ENCODE measurements at places on chromosomes 12 and 14.

DNA sequence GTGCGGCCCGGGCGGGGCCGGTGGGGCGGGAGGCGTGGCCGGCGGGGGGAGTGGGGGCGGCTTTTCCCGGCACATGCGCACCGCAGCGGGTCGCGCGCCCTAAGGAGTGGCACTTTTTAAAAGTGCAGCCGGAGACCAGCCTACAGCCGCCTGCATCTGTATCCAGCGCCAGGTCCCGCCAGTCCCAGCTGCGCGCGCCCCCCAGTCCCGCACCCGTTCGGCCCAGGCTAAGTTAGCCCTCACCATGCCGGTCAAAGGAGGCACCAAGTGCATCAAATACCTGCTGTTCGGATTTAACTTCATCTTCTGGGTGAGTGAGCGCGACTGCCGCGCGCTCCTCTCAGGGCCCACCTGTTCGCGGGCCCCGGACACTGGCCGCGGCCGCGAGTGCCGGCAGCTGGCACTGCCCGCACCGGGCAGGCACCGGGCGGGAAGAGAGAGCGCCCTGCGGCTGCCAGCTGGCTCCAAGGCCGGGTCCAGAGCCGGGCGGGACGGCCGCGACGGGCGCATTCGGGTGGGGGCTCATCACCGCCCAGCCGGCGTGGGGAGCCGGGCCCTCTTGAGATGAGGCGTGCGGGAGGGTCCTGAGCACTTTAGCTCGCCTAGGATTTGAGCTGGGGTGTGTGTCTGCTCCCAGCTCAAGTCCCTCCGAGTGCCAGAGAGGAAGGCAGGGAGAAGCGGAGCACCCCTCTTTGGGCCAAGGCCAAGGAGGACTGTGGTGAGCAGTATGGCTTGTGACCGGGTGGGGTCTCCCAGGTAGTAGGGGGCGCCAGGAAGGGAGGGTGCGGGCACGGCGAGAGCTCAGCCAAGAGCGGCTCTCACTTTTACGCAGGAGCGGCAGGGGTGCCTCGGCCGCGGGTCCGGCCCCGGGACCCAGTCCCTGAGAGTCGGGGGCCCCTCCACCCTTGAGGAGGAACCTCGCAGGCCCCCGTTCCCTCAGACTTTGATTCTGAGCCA, at the start of gene CD9:
CD9 (plus strand) TSS at position 145 of the 957 bp plus-strand sequence; CDS start at position 245, 100 bp downstream.
- DNase-seq = peak; percentile 17

DNA sequence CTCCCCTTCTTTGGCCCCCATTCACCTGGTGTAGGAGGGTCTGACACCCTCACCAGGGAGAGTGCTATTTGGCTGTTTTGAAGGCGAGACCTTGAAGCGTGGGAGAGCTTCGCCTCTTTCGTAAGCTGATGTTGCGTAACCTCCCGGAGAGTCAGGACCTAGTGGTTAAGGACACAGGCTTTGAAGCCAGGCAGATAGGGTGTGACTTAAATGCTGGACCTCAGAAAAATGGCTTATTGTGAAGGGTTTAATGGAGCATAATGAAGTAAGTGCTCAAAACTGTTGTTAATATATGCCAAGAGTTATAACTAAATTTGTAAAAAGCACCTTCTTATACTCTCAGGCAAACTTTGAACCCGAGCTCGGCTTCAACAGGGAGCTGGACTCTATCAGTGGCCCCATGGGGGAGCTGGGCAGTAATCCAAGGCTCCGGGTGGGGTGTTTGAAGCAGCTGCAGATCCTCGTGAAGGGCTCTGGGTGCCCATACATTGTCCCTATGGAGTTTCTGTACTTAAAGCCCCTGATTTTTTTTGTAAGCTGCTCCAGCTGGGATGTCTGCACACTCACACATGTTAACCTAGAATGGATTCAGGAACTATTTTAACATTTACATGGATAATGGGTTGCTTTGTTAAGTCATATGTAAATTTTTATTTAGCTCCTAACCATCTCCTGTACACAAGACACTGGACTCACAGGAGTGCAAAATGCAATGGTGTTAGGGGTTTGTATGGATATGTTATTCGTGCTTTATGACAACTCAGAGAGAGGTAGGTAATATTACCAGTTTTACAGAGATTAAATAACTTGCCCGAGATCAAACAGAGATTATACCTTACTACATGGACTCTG, 26.0 kb downstream of the PPFIBP1 start:
- no peak for DNase-seq

DNA sequence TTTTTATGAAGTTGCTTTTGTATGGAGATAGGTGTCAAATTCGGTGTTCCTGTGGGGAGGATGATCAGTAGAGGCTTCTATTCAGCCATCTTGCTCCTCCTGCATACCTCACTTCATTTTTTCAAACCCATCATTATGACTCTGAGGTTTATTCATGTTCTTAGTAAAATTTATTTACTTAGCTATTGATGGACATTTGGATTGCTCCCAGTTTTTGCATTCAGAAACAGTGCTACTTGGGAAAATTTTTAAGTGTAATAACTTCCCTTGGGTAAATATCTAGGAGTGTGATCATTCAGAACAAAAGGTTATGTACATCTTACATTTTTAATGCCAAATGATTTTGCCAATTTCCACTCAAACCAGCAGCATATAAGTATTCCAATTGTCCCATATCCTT, 208.3 kb downstream of the SYNE2 start:
- DNase-seq = no peak

DNA sequence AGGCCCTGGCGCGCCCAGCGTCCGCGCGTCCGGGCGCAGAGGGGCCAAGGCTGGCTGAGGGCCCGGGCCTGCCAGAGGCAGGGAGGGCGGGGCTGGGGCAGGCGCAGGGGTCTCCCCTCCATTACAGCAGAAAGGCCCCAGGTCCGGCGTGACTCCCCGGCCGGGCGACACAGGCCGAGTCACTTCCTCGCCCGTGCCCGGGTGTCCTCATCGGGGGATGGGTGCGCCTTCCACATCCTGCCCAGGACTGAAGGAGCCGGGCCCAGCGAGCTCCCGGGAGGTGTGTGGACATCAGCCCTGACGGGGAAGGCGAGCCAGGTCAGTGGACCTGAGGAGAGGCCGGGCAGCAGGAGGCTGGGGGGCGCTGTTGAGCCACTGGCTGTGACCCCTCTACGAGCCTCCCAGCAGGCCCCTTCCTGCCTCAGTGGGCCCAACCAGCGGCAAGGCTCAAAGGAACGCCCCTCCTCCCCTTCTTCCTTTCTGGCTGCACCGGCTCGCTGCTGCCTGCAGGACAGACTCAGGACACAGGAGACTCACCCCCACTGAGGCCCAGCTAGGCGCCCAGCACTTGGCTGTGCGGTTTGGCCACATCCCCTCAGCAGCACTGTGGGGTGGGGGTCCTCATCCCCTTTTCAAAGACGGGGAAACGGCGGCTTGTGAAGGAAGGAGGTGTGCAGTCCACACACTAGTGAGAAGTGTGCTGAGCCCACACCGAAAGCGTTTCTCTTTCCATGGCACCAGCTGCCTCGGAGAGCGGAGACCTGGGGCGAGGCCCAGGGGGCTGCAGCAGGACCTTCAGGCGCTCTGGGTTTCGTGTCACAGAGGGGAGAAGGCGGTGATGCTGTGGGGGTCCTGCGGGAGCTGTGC, 606 bp downstream of the TNFAIP2 start:
- DNase-seq = no peak

- no peak for DNase-seq
Observed at GRCh38 chr12:65961190-65962035, 137.1 kb downstream of the HMGA2 start.

GRCh38 chr14:89219051-89219450, 198.0 kb downstream of the FOXN3 start:
- DNase-seq = no peak

Data from CD4-positive, alpha-beta T cell treated with Interleukin-17A for 1 hour (primary cell).